ENCODE measurements at places on chromosomes 11 and 22. TPM values are rescaled to one million over a fixed set of nuclear protein-coding genes. Genes with fewer than 3 reads are reported as not detected.

Gene AMOTL1
- total RNA-seq, result 107 TPM

Gene VSIG10L2
- not detected for total RNA-seq

Gene PRRG4
- 7.3 TPM for total RNA-seq

Gene SEZ6L
- total RNA-seq, result not detected

Gene WNT11
- total RNA-seq, result not detected
